Activated T-helper 9 cell treated with anti-CD3 and anti-CD28 coated beads, Interleukin-2, amount 50 U/mL, for 16 hours (primary cell): ENCODE measurements at places on chromosomes 1 and 21.

- DNase-seq: no peak
Measured at GRCh38 chr1:213783893-213784292, 203.9 kb upstream of the PROX1 start.

- no peak for DNase-seq
Measured at GRCh38 chr1:165897326-165898303, 70.2 kb downstream of the UCK2 start.

GRCh38 chr1:109630081-109630897 lies 10.7 kb downstream of the AMPD2 start:
- no peak for DNase-seq

DNA sequence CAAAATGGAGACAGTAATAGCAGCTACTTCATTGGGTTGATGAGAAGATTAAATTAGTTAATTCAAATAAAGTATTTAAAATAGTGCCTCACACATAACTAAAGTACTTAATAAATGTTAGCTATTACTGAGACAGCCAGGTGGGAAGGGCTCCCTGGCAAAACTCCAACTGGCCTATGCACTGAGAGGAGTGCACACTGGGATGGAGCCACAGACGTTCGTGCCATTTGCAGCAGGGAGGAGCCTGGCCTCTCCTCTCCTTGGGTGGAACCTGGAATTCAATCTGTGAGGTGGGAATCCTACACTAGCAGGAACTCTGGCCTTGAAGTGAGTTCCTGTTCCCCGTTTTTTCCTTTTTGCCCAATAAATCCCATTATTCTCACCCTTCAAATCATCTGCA lies 28.1 kb downstream of the SLC5A9 start:
- no peak for DNase-seq
